NCI-H524 treated with DMSO at 0.1 percent for 48 hours (cell line): ENCODE measurements at places on chromosomes 7 and 10.

- no peak for DNase-seq
Observed at GRCh38 chr10:88110822-88111221, 247.4 kb downstream of the PTEN start.

GRCh38 chr10:12587451-12587888 lies 238.1 kb downstream of the CAMK1D start:
- DNase-seq = no peak

DNA sequence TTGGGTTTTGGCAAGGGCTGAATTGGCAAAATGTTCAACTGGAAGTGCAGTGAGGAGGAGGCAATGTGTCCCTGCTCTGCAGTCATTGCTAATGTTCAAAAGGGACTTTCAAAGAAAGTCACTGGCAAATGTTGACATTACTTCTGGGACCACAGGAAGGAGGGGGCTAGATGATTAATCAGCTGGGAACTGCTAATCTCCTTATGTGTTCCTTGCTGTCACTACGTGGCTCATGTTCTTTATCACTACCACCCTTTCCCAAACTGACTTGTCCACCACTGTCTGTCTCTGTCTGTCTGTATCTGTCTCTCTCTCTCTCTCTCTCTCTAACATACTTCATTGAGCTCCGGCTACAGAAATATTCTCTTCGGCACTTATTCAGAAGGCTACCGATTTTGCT lies 86.9 kb upstream of the MTPN start:
- DNase-seq = no peak

- no peak for DNase-seq
Observed at GRCh38 chr10:124711145-124711544, 33.0 kb downstream of the FAM53B start.

- DNase-seq = no peak
Observed at GRCh38 chr7:141864765-141865447, 23.6 kb upstream of the PRSS37 start.

- DNase-seq = no peak
Observed at GRCh38 chr7:26584987-26585665, 279.3 kb downstream of the SKAP2 start.

DNA sequence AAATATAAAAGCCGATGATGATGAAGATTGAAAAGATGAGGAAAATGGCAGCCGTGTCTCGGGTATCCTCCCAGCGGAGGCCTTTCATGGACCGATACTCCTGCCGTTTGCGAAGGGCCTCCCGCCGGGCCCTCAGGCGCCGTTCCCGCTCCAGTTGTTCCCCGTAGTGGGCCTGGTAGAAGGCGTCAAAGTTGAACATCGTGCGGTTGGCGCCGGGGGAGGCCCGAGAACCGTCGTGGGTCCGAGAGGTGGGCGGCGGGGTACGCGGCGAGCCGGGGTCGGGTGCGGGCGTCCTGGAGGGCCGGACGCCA lies 553 bp downstream of the DNAJC30 start:
- DNase-seq = no peak

- DNase-seq = no peak
Observed at GRCh38 chr10:91034042-91034441, 113.2 kb upstream of the ANKRD1 start.

- no peak for DNase-seq
Observed at GRCh38 chr10:114650266-114650665, 7.8 kb downstream of the ABLIM1 start.

GRCh38 chr10:126917975-126918908 lies 13.0 kb downstream of the DOCK1 start:
- no peak for DNase-seq

DNA sequence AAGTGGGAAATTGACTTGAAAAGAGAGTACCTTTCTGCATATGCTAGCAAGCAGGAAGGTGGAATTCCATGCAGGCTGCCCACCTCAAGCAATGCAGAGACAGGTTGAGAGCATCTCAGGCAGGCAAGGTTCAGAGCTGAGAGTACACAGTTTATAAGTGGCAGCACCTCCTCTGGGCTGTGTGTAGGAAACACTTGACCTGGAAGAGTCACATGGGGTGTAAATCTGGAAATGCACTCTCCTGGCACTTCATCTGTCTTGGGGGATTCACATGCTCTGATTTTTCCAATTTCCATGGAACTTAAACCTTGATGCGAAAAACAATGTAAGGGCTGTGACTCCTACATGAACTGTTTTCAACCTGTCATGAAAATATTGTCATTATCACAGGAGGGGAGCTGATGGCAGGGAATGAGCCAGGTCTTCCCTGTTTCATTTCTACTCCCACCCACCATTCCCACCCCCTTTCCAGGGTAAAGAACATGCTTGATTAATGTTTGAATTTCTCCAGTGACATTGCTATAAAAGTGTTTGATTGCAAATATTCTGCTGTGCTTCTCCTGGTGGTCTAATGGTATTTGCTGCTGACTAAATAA lies 328.3 kb downstream of the BICC1 start:
- no peak for DNase-seq

- peak; percentile 70 for DNase-seq
Observed at GRCh38 chr7:33444511-33444910, 315.1 kb downstream of the BBS9 start.

- no peak for DNase-seq
Observed at GRCh38 chr10:126223512-126224067, 164.7 kb downstream of the ADAM12 start.

DNA sequence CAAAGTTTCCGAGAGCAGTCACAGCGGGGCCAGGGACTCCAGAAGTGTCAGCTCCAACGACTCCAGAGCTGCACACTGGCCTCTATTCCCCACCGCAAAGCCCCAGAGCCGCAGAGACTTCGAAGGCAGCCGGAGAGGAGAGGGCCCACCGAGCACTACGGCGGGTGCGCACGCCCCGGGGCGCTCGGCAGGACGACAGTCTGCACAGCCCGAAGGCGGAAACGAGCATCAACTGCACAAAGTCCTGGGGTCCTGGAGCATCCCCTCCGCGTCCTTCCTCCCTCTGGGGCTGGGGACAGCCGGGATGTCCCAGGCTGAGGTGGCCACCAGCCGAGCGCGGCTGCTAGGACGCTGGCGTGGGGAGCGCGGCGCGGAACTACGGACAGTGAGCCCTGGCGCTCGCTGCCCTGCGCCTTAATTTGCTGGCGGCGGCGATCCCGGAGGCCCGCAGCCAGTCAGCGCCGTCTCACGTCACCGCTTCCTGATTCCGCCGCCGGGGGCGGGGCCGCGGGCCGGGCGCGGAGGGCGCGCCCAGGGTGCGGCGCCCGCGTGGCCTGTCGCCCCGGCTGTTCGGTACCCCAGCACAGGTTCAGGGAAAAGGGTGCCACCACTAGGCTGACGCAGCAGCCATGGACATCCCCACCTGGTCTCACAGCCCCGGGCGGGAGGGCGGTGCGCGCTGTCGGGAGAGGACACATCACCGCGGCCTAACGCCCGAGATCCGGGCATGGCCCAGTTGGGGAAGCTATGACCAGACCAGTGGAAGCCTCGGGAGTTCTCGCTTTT lies at the start of gene TBX20:
TBX20 (minus strand) TSS at position 391 of the 786 bp plus-strand sequence. CDS start 480 bp downstream, outside the sequence.
- DNase-seq = no peak

DNA sequence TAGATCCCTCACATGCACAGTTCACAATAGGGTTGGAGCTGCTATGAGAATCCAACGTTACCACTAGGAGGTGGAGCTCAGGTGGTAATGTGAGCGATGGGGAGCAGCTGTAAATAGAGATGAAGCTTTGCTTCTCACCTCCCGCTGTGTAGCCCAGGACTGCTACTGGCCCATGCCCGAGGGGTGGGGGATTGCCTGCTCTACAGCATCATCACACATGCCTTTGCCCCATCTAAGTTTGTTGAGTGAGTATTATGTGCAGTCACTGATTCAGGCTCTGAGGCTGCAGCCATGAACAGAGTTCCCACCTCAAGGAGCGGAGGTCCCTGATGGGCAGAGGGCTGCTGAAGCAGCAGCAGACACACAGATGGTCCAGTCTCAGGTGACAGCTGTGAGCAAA lies 94.1 kb downstream of the CHST15 start:
- no peak for DNase-seq

- DNase-seq = no peak
Observed at GRCh38 chr7:127677433-127678230, 25.6 kb downstream of the SND1 start.

DNA sequence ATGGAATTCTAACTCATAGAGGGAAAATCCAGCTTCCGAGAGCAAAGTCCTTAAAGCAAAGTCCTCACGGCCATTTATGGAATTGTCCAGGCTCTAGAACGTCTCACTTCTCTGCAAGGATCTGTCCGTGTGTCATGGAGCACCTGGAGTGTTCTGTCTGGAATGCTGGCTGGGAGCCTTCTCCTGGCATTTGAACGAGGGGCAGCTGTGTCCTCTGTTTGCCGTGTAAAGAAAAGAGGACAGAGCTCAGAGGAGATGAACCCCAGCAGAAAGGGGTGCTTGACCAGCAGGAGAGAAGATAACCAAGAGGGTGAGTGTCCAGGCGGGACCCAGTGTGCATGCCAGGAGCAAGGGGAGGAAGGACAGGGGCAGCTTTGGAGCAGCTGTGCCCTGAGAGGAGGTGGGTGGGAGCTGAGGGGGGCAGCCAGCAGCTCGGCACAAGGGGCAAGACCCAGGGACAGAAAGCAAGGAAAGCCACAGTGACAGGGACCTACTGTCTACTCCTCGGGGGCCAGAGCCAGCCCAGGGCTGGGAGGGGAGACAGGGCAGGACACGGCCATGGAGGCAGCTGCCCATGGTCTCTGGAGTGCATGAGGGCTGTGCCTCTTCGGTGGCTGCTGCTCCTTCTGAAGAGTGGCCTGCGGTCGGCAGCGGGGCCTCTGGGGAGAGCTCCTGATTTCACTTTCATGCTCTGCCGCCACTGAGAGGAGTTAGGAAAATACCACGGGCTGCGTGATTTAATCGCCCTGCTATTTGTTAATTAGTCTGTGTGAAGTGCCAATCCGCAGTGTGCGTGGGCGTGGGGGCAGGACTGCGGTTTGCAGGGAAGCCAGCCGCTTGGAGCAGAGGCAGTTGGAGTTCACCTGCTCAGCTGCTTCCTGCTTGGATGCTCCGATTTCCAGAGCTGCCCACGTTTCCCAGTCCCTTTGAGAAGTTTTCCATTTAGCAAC lies 149.3 kb upstream of the SHH start:
- no peak for DNase-seq

DNA sequence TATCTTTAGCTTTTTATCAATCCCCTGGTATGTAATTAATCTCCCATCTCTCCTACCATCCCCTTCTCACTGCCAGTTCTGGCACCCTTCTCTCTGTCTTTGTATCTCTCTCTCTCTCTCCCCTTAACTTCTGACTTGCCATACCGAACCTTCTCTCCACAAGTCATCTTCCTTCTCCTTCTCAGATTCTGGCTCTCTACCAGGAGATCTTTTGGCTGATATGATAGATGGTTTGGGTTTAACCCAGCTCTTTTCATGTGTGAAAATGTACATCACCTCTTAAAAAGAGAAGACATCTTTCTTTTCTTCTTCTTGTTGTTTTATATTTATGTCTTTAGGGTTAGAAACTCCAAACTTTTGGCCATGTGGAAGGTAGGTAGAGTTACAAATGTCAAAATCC lies 196.7 kb downstream of the HGF start:
- no peak for DNase-seq

- no peak for DNase-seq
Observed at GRCh38 chr7:34249192-34249591, 343.9 kb downstream of the BMPER start.

GRCh38 chr7:50466815-50467585 lies 16.9 kb upstream of the FIGNL1 start:
- DNase-seq = peak; percentile 75

DNA sequence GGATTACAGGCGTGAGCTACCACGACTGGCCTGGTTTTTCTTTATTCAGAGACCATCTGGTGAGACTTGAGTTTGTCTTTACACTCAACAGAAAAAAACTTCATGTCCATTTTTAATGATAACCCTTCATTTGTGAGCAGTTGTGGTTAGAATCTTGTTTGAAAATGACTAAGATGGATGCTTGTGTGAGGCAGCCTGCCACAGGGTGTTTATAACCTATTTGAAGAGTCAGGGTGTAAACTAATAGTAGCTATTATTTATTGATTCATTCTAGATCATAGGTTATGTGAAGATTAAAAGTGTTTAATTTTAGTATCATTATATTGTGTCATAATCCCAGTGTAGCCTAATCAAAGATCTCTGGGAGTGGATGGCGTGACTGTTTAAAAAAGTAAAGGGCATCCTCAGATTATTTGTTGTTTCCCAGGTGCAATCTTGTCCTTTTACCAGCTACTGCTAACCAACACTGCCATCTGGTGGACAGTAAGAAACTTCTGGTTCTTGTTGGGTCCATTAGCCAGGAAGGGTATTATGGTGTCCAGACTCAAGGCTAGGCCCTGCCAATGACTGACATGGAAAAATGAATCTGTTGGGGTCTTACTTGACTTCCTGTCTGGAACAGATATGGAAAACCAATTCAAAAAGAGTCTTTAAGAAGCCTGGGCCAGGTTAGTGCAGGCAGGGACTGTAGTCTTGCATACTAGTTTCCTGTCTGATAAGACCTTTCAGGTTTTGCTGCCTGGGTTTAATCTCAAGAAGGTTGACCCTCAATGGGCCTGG lies 24.9 kb downstream of the NRBF2 start:
- DNase-seq = no peak

DNA sequence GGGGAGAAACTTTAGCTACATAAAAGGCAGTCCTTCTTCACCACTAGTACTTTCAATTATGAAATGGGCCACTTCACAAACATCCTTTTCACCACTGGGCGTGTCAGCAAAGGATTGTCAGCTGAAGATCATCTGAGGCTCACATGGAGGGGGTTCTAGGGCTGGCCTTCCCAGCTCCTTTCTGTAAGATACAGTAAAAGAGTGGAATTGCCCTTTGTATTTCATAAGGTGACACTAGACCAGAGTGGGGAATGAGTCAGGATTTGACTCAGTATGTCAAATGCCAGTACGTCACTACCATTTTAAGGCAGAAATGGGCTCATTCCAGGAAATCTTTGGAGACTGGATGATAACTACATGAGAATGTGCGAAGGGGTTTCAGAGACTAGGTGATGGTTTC lies 21.2 kb upstream of the BLOC1S2 start:
- no peak for DNase-seq

- no peak for DNase-seq
Observed at GRCh38 chr10:31582365-31583052, 263.5 kb downstream of the ZEB1 start.

DNA sequence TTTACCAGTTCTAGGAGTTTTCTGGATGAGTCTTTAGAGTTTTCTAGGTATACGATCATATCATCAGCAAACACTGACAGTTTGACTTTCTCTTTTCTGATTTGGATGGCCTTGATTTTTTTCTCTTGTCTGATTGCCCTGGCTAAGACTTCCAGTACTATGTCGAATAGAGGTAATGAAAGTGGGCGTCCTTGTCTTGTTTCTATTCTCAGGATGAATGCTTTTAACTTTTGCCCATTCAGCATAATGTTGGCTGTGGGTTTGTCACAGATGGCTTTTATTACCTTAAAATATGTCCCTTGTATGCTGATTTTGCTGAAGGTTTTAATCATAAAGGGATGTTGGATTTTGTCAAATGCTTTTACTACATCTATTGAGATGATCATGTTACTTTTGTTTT lies 223.2 kb upstream of the COBL start:
- DNase-seq = no peak

GRCh38 chr7:1531979-1532455 lies 1.5 kb downstream of the MAFK start:
- no peak for DNase-seq

DNA sequence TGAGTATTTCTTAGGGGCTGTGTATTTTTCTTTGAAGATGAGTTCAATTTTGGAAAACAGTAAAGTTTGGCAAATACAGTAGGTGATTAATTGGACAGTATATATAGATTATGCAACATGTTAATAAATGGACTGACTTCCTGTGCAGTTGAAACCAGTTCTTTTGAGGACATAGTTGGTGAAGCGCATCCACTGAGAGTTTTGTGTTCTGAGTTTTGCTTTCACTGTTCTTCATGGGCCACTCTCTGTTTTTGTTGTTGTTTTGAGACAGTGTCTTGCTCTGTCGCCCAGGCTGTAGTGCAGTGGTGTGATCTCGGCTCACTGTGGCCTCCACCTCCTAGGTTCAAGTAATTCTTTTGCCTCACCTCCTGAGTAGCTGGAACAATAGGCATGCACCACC lies 109.0 kb downstream of the SDHAF3 start:
- DNase-seq = no peak
